Naive thymus-derived CD4-positive, alpha-beta T cell (primary cell): ENCODE measurements at places on chromosomes 2 and 18. TPM values are rescaled to one million over a fixed set of nuclear protein-coding genes. Genes with fewer than 3 reads are reported as not detected.

The SYT4 gene
- not detected for polyA plus RNA-seq

The CLHC1 gene
- polyA plus RNA-seq: 3.2 TPM

The CDH2 gene
- polyA plus RNA-seq: 0.05 TPM

The RND3 gene
- not detected for polyA plus RNA-seq

The ANTXR1 gene
- not detected for polyA plus RNA-seq

The SLC23A3 gene
- polyA plus RNA-seq: not detected

The CNGA3 gene
- not detected for polyA plus RNA-seq
